Stimulated activated CD8-positive, alpha-beta memory T cell treated with anti-CD3 and anti-CD28 coated beads, Interleukin-15, amount 100 ng/mL, for 1 hour (primary cell): ENCODE measurements at places on chromosomes 6 and 20.

DNA sequence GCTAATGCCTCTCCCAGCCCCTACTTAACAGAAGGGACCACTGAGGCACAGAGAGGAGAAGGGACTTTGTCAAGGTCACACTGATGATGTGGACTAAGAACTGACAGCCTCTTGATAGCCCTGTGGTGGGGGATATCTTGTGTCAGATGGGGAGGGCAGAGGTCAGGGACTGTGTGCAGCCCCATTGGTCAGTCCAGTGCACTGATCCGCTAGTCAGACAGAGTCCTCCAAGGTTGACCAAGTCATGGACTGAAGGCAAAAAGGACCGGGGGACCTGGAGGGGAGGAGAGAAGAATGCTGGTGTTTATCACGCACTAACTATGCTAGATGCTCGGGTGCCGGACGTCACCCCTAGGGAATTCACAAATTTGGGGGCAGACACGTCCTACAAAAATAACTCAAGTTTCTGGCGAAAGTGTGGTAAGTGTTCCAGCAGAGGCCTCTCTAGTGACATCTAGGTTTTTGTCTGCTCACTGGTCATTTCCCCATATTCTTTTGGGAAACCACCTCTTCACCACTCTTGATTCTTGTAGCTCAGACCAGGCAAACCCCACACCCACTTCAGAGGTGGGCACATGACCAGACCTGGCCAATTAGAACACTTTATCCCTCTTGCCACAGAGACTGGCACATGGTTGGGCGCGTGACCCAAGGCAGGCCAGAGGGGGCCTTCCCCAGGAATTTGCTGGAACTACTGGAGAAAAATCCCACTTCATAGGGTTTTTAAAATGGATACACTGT is 21.0 kb downstream of the TCF15 start:
- no peak for DNase-seq

DNA sequence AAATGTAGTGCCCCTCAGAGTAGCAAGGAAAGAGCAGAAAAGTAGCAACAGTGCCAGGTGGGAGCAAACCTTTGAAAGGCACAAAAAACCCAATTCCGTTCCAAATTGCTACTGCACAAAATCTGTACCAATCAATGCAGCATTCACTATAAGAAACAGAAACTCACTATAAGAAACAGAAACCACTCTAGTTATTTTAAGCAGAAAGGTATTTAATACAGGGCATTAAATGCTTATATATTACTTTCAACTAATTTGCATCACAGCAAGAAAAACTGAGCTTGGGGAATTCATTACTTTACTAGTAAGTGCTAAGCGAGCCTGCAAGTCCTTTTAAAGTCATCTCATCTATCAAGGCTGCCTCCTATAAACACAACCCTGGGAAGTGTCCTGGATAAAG is 116.5 kb upstream of the OLIG3 start:
- DNase-seq = no peak

GRCh38 chr20:63577317-63577894 is 3.4 kb upstream of the HELZ2 start:
- no peak for DNase-seq

- DNase-seq = no peak
These were observed 25.7 kb upstream of the DEFB125 start for GRCh38 chr20:61757-62156.

DNA sequence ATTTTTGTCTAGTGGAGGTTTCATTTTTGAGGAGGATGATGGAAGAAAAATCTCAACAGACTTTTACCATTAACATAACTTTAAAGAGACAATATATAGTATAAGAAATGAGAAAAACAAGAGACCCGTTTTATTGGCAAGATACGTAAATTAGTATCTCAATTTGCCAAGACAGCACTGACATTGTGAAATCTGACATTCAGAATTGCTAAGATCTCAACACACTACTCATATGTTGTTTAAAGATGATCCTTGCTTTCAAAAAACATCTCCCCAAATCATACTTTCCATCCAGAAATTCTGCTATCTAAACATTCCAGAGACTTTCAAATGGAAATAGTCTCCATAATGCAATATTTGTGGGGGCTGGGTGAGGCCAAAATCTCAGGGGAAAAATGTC is 220.9 kb upstream of the CEP162 start:
- DNase-seq = no peak

DNA sequence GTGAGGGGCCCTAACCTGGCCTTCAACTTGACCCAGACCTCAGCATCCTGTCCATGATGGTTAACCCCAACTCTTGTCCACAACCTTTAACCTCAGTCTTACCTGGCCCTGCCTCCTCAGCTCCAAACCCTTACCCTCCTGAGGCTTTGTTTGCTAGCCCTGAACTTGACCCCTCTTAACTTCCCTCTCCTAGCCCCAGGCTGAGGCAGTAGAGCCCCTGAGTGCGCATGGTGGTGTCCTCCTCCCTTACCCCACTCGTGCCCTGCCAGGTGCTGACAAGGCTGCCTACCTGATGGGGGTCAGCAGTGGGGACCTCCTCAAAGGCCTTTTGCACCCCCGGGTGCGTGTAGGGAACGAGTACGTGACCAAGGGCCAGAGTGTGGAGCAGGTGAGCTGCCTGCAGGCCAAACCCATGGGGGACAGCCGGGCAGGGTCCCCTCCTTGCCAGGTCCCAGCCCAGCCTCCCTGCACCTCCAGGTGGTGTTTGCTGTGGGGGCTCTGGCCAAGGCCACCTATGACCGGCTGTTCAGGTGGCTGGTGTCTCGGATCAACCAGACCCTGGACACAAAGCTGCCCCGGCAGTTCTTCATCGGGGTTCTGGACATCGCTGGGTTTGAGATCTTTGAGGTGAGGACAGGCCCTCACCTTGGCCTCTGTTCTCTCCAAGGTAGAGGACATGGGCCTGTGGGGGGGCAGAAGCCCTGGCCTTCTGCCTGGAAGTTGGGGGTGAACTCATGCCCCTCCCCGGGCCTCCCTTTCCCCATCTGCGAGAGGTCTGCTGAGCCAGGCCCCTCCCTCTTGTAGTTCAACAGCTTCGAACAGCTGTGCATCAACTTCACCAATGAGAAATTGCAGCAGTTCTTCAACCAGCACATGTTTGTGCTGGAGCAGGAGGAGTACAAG is 31.9 kb downstream of the MYH7B start:
- DNase-seq = no peak

DNA sequence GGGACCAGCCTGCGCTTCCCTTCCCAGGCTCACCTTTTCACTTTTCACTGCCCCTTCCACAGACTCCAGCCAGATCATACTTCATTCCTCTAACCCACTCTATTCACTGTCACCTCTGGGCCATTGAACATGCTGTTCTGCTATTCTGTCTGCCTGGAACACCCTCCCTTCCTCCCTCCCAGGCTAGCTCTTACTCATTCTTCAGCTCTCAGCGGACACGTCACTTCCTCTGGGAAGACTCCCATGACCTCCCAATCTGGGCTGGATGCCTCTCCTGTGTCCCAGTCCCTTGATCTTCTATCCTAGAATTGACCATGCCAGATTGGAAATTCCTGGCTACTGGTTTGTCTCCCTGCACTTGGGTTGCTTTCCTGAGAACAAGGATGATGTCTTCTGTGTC is 5.0 kb downstream of the SLC12A5 start:
- no peak for DNase-seq

GRCh38 chr6:140915103-140915502 is 1217.6 kb upstream of the GJE1 start:
- DNase-seq = no peak

- DNase-seq = no peak
These were observed 236.4 kb upstream of the ASCC3 start for GRCh38 chr6:101117393-101118135.

GRCh38 chr6:125846292-125847024 is 55.7 kb downstream of the NCOA7 start:
- DNase-seq = no peak

DNA sequence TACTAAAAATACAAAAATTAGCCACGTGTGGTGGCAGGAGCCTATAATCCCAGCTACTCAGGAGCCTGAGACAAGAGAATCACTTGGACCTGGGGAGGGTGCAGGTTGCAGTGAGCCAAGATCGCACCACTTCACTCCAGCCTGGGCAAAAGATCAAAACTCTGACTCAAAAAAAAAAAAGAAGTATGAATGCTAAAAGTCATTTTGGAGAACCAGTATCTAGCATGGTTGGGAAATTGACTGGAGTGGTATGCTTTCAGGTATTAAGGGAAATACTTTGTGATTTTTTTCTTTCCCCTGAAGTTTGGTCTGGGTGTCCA is 30.1 kb downstream of the PCMT1 start:
- no peak for DNase-seq

DNA sequence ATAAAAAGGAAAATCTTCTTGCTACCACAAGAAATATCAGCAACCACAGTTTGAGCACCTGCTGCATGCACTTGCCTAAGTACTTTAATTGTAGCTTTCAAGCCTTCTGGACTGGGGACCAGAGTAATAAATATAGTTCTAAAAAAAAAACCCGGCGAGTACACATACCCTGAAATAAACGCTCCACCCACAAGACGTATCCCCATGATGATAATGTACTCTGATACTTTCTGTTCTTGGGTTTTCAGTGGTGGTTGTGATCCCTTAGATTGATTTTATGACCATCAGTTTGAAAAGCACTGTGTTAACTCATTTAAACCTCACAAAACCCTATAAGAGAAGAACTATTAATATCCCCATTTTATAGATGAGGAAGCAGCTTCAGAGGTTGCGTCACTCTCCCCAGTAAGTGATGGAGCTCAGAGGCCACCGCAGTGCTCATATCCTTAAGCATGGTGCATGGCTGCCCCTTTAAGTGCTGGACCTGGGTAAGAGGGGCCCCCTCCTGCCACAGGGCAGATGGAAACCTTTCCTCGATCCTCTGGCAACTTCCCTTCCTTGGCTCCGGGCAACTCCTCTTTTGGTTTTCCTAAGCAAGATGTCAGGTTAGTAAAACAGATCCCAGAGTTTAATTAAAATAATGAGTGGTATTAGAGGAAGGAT is 67.3 kb downstream of the KCNB1 start:
- DNase-seq = no peak

DNA sequence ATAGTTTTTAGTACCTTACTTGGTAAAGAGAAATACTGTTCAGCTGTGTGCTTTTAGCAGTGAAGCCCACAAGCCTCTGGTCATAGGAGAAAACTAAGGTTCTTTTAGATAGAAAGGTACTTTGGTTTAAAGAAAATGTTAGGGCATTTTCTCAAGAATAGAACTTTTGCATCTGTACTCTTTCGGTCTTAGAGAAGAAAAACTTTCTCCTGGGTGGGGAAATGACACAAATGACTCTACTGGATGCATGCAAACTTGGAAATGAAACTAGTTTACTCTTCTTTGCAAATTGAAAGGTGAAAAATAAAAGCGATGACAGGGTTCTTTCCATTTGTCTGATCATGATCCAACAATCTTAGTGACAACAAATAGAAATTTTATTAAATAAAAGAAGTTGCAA is 2.1 kb upstream of the TMEM217 start:
- DNase-seq = no peak

- DNase-seq = no peak
These were observed 6.8 kb downstream of the CLDN20 start for GRCh38 chr6:155270561-155271091.

GRCh38 chr6:49790341-49790740 is 3.3 kb upstream of the PGK2 start:
- no peak for DNase-seq

DNA sequence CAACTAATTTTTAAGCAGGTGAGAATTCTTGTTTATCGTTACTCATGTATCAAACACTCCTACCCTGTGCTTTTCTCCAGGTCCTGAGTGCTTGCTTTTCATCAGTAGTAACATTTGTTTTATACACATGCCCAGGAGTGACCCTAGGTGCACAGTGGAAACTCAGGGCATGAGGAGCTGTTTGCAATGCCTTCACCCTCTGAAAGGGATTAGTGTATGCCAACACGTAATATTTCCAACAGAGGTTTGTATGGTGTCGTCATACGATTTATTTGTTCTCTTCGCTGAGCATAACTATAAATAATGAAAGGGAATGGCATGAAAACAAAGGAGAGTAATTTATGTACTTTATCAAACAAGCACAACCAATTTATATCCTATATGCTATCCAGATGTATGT is 537.4 kb upstream of the MMS22L start:
- DNase-seq = no peak

- DNase-seq = no peak
These were observed 165.4 kb downstream of the GMPR start for GRCh38 chr6:16403831-16404230.

GRCh38 chr6:37020381-37020780 is 14.9 kb downstream of the FGD2 start:
- DNase-seq = no peak

- DNase-seq = no peak
These were observed 51.0 kb downstream of the FAM184A start for GRCh38 chr6:119027465-119027864.

- no peak for DNase-seq
These were observed 4.4 kb upstream of the ARFGAP1 start for GRCh38 chr20:63268256-63268655.

DNA sequence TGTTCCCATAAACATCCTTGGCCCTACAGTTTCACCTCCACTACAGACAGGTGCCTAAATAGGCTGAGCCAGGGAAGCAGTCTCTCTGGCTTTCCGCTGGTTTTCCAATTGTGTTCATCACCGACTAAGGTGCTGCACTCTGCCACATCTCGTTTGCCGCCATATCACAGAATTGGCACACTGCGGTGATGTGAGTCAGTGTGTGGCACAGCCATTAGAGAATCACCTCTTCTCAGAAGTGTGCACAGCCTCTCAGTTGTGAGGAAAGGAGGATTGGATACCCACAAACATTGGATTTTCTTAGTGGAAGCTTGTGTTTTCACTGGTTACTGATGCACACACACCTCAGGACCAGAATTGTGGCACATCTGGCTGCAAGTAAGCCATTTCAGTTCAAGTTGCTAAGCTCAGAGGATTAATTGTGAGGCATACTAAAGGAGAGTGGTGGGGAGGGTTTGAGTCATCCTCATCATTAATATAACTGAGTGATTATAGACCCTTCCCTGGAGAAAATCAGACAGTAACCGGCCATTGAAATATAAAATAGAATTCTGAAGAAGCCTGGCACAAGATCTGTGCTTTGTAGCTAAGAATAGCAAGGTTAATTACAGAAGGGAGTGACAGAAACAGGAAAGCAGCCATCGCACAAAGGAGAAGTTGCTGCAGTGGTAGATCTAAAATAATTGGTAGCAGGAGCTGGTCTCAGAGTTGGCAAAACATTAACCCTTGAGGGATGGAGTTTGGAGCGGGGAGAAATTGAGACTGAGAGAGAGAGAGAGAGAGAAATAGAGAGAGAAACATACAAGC is 506.9 kb downstream of the LMBRD1 start:
- DNase-seq = no peak

GRCh38 chr6:155062866-155063341 is 67.8 kb downstream of the TIAM2 start:
- no peak for DNase-seq

DNA sequence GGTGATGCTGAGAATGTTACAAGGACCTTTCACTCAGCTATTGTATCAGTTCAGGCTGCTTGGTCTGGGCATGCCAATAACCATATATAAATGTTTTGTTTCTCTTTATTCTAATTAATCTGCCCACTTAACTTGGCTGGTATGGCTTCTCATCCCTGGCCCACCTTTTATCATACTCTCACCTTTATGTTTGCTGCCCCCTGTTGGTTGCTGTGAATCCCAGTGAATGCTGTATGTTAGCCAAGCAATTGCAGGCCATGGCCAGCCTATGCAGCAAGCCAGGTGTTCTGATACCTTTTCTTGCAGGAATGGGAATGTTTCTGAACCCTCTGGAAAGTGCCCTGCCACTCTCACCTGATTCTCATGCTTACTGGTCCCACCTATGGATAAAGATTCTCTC is 54.6 kb downstream of the PCSK2 start:
- DNase-seq = no peak

- no peak for DNase-seq
These were observed 116.9 kb downstream of the SLX4IP start for GRCh38 chr20:10551732-10552724.
